Anterior cingulate cortex (tissue), 58 donors: ENCODE measurements at places on chromosomes 3 and 15.

GRCh38 chr15:77225646-77226045 lies 154.7 kb upstream of the TSPAN3 start:
- no peak for DNase-seq

DNA sequence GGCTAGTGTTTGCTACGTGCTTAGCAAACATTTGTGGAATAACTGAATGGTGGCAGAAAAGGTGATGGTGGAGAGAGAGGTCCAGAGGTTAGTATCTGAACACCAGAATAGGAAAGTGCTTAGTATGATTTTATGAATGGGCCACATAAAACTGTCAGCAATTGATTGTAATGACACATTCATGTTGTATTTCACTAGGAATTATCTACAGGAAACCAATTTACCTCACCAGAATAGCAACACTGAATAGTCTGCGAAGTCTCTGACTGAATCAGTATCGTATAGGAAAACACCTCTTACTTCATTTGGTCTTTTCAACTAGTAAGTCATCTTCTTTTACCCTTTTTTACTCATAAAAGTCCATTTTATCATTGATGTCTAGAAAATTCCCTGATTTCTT lies 8.2 kb upstream of the ATP11B start:
- DNase-seq, result no peak

GRCh38 chr3:47009225-47010110 lies 30.0 kb downstream of the NBEAL2 start:
- DNase-seq, result peak; percentile 49

- no peak for DNase-seq
Measured at GRCh38 chr15:100780208-100780800, 99.3 kb upstream of the ALDH1A3 start.

GRCh38 chr3:42807929-42808328 lies 1.3 kb upstream of the ACKR2 start:
- DNase-seq, result no peak

DNA sequence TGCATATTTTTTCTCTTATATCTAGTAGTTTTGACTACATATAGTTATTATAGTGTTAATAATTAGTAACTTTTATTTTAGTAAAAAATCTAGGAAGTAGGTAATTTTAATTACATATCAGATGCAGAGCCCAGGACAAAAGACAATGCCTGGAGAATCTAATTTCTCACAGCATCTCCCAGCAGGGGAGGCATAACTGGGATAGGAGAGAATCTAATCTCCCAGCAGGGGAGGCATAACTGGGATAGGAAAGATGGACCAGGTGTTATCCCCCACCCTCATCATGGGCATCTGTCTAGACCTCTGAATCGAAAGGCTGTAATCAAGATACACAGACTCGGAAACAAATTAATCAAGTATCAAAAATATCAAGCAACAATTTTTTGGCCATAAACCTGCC lies 58.2 kb downstream of the OSTN start:
- no peak for DNase-seq

DNA sequence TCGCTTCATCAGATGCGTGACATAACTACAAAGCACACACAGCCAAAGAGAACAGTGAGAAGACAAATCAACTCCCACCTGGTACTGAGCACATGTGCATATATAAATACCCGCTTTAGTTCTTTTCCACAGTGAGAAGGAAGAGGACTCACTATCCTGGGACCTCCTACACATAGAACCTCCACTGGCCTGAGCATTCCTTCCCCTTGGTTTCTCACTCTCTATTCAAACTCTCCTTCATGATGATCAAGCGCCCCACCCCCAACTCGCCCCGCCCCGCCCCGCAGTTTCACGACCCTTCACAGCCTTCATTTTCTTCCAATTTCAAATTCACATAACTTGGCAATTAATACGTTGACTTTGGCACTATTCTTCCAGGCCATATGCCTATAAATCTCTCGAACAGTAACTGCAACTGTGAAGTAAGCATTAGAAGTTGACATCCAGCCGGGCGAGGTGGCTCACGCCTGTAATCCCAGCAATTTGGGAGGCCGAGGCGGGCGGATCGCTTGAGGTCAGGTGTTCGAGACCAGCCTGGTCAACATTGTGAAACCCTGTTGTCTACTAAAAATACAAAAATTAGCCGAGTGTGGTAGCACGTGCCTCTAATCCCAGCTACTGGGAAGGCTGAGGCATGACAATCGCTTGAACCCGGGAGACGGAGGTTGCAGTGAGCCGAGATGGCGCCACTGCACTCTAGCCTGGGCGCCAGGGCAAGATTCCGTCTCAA lies 1.1 kb downstream of the RPS17 start:
- DNase-seq, result no peak

GRCh38 chr3:104360038-104360437 lies 1006.7 kb upstream of the ALCAM start:
- no peak for DNase-seq

DNA sequence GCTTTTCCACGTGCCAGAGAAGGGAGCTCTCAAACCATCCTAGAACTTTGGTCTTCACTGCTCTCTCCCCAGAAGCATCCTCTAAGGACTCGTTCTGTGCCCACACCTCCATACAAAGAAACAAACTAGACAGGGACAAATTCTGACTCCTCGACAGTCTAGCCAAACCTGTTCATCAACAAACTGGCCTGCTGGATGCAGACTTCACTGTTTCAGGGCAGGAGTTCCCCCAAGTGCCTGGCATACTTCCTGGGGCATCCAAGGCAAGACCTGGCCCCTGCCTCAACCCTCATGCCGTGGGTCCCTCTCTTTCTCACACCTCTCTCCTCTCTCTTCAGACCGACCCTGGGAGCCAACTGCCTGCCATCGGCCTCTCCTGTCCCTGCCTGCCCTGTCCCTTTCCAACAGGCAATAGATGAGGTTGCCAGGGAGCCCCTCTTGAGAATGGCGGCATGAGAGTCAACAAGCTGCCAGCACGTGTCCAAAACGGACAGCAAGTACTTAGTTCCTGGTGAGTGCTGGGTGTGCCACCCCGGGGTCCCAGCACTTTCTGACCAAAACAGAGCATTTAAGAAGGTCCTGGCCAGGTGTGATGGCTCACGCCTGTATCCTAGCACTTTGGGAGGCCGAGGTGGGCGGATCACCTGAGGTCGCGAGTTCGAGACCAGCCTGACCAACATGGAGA lies 79.1 kb upstream of the HES1 start:
- no peak for DNase-seq

DNA sequence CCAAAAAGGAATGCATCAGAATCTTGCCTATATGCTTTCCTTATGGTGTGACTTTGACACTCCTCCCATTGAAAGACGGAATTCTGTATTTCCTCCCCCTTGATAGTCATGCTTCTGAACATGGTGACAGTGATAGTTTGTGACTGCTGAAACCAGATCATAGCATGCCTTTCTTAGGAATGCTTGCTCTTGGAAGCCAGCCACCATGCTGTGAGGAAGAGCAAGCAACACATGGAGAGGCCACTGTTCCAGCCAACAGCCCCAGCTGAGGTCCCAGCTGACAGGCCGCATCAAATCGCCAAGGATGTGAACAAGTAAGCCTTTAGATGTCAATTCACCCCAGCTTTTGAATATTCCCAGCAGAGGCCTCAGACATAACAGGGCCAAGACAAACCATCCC lies 100.1 kb downstream of the IGF2BP2 start:
- DNase-seq, result no peak

- no peak for DNase-seq
Measured at GRCh38 chr3:150411976-150412375, 3.9 kb downstream of the TSC22D2 start.

DNA sequence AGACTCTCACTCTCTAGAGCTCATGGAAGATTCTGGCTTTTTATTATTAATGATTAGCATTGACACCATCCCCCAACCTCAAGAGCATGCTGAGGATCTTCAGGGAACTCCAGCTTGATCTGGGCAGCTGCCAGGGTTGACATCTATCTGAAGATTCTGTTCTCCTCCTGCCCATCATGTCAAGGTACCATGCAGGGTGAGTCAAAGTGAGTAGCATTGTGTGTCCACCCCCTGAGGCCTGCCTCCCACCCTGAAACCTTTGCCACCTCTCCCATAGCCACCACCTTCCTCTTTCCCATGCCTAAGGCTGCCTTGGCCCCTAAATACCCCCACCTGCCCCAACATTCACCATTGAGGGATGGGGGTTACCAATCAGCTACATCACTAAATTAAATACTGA lies 70.1 kb upstream of the SLCO3A1 start:
- DNase-seq, result no peak

DNA sequence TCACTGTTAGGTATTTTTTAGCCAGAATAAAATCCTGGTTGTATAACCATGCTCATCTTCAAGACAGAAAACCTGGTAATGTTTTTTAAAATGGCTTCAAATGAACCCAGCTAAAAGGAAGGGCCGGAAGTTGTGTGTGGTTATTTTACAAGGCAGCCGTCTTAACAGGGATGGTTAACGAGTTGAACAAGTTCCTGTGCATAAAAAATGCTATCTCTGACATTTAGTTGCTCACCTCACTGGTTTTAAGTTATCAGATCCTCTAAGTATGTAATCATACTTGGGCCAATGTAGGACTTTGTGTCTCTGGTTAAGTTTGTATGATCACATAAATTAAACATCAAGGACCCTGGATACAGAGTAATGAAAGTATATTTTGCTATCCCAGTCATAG lies 2.1 kb downstream of the ATP11B start:
- no peak for DNase-seq

- no peak for DNase-seq
Measured at GRCh38 chr15:29034151-29034550, 148.4 kb downstream of the APBA2 start.

DNA sequence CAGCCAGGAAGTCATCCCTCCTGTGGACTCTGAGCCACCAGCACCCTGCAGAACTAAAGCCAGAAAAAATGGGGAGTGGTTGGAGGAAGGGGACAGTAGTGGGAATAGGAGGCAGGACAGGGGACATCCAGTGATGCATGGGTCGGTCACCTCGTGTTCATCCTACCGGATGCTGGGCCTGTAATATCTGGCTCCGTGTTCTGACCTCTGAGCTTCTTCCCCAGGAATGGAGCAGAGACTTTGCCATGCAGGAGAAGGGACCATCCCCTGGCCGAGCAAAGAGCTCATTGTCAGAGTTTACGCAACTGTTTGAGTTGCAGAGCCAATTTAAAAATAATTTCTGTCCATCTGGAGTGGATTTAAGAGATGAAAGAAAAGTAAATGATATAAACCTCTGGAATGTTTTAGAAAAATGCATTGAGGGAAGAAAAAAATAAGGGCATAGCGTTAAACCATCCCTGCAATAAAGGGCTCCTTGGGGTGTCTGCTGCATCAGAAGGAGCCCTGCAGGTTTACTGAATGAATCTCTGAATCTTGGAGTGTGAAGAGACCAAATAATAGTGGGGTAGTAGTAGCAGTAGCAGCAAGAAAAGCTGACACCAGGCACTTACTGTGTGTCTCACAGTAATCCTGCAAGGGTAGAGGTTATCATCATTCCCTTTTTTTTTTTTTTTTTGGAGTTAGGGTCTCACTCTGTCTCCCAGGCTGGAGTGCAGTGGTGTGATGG lies 70.9 kb downstream of the AAGAB start:
- no peak for DNase-seq

DNA sequence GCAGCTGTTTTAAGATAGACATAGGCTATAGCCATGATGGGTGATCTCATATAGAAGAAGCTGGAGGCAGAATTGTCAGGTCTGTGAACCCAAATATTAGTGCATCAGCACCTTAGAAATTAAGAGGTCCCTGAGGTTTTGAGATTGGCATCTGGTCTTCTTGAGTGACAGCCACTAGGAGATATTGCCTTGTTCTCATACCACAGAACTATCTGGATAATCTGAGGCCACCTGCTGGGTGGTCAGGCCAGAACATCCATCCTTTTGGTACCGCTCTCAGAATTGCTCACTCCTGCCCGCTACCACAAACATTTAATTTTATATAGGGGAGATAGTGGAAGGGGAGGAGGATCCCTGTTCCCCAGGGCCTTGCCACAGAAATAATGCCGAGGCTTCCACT lies 210.6 kb upstream of the ZPLD1 start:
- DNase-seq, result no peak

DNA sequence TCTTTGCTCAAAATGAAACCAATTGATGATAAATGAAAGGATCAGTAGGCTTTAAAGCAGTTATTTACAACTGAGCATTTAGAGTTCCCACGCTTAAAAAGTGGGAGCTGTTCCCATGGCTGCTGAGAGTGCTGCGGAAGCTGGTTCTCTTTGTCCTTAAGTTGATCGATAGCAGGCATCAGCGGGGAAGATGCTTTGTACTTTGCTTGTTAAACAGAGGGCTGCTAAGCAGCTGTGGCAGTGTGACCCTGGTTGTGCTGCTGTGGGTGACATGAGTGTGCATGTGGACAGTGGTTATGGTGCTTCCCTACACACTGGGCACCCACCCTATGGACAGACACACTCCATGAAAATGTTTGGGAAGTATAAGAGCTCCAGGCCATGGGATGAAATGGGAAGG lies 96.3 kb downstream of the PTPRG start:
- DNase-seq, result no peak

- DNase-seq, result no peak
Measured at GRCh38 chr15:73017987-73018386, 34.3 kb upstream of the NEO1 start.

- DNase-seq, result no peak
Measured at GRCh38 chr3:5140839-5141238, 18.7 kb downstream of the ARL8B start.

GRCh38 chr3:5126586-5126985 lies 4.5 kb downstream of the ARL8B start:
- DNase-seq, result no peak

DNA sequence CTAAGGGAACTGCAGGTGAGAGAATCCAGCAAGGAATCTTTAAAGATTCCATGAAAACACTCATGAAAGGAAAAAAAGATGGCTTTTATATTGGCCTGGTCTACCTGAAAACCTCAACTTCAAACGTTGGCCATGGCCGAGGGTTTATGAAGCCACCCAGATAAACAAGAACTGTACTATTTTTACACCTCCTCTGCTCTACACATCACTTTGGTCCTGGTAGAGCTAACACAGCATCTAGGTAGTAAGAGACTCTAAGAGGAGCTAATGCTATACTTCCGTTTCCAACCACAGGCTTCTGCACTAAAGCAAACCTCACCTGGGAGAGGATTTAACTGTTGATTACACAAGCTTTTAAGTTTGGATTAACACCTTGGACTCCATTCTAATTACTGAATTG lies 466.2 kb downstream of the FGF12 start:
- no peak for DNase-seq

GRCh38 chr3:12303534-12303933 lies 14.7 kb downstream of the PPARG start:
- no peak for DNase-seq

GRCh38 chr3:139328356-139328755 lies 15.5 kb upstream of the MRPS22 start:
- DNase-seq, result no peak

DNA sequence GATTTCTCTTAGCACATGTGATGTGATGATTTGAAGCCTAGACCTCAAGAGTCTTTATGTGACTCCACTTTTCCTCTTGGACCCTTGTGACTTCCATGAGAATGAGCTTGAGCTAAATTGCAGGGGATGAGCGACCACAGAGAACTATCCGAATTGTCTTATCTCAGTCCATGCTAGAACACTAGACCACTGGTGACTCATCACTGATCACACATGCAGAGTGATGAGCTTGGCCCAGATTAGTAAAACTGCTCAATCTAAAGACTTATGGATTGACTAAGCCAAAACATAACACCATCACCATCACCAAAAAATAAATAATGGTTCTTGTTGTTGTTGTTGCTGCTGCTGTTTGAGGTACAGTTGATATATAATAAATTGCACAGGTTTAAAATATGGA lies 114.1 kb upstream of the CFAP20DC start:
- no peak for DNase-seq
